Activated naive CD8-positive, alpha-beta T cell treated with anti-CD3 and anti-CD28 coated beads, Interleukin-2, amount 10 ng/mL, durations not matched to agents 7 days and 5 days (primary cell): ENCODE measurements at places on chromosomes 7 and 10.

- peak; percentile 47 for DNase-seq
These were observed 90.3 kb downstream of the MICALL2 start for GRCh38 chr7:1368682-1369571.

GRCh38 chr7:140367528-140367927 is 30.8 kb downstream of the SLC37A3 start:
- no peak for DNase-seq

- DNase-seq = no peak
These were observed 61.3 kb upstream of the EBF3 start for GRCh38 chr10:130025326-130025725.

DNA sequence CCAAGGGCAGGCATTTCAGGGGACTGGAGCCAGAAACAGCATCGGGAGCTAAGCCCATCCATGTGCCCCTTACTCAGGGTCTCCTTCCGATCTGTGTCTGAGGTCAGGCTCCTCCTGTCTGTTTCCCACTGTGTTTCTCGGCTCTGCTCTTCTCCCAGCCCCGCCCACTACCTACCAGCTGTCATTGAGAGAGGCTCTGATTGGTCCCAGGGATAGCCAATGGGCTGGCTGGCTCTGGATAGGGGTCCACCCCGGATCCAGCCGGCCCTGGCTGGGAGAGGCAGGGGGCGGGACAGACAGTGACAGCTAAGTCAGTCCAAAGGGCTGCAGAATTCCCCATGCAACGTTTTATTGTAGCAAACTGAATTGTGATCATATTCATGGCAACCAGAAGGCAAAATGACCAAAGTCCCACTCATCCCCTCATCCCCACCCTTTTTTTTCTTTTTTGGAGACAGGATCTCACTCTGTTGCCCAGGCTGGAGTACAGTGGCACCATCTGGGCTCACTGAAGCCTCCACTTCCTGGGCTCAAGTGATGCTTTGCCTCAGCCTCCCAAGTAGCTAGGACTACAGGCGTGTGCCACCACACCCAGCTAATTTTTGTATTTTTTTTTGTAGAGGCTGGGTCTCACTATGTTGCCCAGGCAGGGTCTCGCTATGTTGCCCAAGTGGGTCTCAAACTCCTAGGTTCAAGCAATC is 76.3 kb downstream of the CLIP2 start:
- DNase-seq = no peak

GRCh38 chr7:111108496-111108895 is 17.6 kb downstream of the LRRN3 start:
- DNase-seq = no peak

DNA sequence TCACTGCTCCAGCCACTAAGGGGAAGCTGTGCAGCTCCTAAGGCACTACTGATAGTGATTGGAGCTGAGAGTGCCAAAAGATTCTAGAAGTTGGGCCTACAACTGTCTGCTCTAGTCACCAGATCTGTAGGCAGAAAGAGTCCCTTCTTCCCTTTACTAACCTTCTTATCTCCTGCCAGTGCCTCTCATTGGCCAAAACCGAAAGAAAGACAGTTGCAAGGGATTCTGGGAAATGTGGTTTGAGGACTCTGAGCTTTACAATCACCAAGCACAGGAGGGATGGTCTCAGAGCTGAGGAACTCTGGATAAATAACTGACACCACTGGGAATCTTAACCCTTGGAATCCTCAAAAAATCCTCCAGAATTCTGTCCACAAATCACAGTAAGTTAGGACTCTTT is 615.8 kb downstream of the CCSER2 start:
- DNase-seq = no peak

GRCh38 chr10:89305766-89306433 is 4.1 kb downstream of the IFIT2 start:
- no peak for DNase-seq

DNA sequence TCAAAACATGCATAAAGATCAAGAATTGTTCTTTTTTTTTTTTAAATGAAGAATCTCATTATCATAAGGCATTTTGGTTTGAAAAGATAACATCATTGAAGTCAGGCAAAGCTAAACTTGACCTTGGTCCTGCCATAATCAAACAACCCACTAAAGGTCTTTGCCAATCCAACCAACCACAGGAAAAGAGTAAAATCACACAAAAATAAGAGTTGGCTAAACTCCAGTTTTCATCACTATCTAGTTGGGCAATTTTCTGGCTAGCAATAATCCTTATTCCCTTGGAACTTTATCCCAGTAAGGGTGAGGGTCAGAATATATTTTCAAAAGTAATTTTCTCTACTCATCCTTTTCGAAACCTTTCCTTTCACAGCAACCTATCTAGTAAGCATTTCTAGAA is 62.4 kb downstream of the HIBADH start:
- DNase-seq = no peak

DNA sequence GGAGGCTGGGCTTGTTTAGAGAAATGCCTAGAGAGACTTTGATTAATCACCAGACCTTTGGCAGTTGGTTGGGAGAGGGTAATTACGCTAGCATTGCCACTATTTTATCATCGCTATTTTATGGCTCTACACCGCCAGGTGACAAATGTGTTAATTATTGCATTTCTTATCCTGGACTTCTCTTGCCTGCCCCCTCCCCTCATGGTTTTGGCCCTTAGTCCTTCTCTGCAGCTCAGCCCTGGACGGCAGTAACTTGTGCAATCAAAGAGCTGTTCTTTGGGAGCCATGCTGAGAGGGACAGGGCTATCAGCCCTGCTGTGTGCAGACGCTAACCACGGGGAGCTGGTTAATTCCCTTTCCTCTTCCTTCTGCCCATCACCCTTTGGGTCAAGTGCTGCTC is 585.0 kb downstream of the AUTS2 start:
- no peak for DNase-seq

- DNase-seq = no peak
These were observed 65.1 kb downstream of the ADARB2 start for GRCh38 chr10:1672001-1672781.

GRCh38 chr7:50211130-50212015 is 93.1 kb upstream of the IKZF1 start:
- DNase-seq = no peak

GRCh38 chr10:71378336-71379117 is 18.2 kb upstream of the CDH23 start:
- DNase-seq = no peak

GRCh38 chr10:50398823-50399222 is 147.5 kb upstream of the ASAH2 start:
- no peak for DNase-seq

- no peak for DNase-seq
These were observed 279.5 kb downstream of the GALNT17 start for GRCh38 chr7:71411475-71411874.

DNA sequence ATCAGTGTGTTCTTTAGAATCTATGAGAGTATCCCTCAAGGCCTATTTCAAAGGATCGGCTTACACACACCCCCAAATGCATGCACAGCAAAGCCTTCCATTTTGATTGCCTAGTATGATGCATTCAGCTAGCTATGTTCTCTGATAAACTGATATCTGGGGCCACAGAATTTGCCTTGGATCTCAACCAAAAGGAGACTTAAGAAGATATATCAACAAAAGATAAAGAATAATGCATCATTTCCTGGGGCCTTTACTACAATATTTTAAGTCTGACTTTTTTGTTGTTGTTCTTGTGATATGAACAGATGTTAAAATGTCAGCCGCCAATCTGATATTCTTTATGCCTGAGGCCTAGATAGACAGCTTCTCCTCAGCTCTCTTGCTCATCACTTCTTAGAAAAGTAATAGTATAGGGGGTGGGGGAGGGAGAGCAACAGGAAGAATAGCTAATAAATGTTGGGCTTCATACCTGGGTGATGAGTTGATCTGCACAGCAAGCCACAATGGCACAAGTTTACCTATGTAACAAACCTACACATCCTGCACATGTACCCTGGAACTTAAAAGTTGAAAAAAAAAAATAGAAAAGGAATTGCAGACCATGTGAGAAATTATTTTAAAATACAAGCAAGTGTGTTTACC is 792.9 kb upstream of the GHITM start:
- DNase-seq = no peak

GRCh38 chr10:33612116-33612515 is 277.6 kb upstream of the NRP1 start:
- no peak for DNase-seq

DNA sequence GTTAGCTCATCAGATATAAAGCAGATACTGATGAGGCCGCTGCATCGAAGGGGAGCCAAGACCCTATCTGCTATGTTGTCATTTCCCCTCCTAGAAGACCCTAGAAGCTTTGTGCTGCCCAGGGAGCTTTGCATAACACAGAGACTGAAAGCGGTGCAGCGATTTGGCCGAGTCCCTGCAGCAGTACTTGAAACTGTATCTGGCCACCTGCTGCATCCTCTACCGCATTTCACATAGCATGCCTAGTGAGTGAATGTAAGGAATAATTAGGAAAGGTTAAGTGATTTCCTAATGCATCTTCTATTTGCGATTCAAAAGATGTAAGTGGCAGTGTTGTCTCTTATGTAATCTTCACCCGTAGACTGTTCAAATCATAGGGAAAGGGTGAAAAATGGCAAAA is 106.7 kb downstream of the LRMDA start:
- no peak for DNase-seq

GRCh38 chr10:16570731-16571130 is 49.1 kb upstream of the C1QL3 start:
- DNase-seq = no peak

DNA sequence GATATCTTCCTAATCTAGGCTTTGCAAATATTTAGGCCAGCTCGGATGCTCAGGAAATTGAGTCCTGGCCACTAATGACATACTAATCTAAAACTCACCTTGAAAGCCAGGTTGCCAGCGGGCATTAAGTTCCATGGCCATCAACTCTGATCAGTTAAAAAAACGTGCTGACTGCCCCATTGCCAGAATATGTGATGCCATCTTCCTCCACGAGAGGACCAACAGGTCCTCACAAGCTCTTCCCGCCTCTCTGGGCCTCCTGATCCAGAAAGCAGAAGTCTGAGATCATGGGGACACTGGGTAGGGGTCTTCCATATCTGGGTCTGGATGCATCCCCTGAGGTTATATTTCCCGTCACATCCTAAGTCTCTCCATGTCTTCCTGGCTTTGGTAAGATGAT is 311.3 kb downstream of the TCERG1L start:
- DNase-seq = no peak

DNA sequence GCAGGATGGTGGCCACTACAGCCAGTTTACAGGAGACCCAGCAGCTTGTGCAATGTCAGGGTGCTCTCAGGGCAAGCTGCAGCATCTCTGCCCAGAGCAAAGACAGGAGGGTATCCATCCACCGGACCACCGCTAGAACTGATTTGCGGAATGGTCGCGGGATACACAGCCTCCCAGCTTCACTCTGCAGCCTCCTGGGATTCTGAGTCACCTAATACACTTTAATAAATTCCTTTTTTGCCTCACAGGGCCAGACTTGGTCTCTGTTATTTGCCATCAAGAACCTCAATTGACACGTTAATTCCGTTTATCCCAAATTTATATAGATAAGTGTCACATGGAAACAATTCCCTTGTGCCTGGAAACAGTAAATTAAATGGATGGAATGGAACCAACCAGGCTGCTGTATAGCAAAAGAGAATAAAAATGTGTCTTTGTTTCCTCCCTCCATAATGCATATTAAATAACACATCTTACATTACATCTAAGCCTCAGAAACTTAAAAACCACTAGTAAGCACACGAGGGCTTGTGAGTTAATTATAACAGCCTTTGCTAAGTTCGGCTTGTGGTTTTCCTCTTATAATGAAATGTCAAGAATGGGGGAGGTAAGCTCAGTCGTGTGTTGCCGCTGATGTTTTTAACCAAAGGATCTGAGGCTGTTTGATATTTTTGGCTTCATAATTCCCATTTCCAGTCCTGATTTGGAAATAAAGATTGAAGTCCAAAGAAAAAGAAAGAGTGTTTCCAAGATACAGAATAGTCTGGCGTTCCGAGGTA is 52.1 kb downstream of the ADRB1 start:
- DNase-seq = no peak

DNA sequence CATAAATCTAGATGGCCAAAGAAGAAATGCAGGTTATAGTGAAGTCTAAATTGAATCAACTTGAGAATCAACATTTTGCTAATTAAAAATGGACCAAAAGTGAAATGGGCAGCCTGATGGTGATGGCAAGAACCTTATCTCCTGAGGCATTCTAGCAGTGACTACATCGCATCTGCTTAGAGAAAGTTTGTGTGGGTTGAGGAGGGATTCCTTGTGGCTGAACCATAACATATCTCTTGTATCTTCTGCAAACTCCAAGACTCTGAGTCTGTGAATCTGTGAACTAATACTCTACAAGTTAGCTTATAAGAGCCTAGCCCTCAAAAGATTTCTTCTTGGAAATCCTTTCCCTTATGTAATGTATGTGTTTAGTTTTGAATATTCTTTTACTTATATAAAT is 85.6 kb downstream of the PRKG1 start:
- DNase-seq = no peak

GRCh38 chr10:71246591-71247413 is 34.4 kb downstream of the UNC5B start:
- DNase-seq = no peak

GRCh38 chr10:115107830-115108229 is 14.7 kb downstream of the ATRNL1 start:
- DNase-seq = no peak

- peak; percentile 58 for DNase-seq
These were observed 26.2 kb upstream of the RASGEF1A start for GRCh38 chr10:43292755-43293676.

DNA sequence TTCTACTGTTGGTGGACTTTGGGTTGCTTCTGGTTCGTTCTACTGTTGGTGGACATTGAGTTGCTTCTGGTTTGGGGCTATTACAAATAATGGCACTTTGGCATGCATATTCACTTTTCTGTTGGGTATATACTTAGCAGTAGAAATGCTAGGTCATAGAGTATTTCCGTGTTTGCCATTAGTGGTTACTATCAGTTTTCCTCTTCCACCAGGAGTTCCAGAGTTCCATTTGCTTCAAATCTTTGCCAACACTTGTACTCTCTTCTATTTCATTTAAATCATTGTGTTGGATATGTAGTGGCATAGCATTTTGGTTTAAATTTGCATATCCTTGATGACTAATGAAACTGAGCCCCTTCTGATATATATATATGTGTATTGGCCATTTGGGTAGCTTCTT is 15.2 kb downstream of the UBE2D1 start:
- DNase-seq = no peak

DNA sequence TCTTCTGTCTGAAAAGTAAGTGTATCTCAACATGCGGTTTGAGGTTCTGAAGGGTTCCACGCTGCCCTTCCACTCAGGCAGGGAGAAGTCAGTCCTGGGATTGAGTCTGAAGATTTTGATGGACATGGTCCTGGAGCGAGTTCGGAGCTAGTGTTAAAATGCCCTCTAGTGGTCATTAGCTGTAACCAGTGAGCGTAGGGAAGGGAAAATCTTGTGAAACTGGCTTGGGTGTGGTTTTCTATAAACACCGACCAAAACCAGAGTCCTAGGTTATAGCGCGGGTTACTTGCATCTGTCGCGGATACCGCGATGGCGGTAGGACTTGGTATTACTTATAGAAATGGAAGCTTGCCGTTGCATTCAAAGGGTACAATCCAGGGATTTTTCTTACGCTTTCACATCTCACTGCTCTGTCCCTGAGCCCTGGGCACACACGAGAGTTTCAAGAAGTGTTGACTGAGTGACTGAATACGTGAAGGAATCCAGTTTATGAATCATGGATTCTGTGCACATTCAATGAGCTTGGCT is 348.2 kb upstream of the C7orf33 start:
- DNase-seq = no peak
